ENCODE measurements at places on chromosomes 5 and 9.

DNA sequence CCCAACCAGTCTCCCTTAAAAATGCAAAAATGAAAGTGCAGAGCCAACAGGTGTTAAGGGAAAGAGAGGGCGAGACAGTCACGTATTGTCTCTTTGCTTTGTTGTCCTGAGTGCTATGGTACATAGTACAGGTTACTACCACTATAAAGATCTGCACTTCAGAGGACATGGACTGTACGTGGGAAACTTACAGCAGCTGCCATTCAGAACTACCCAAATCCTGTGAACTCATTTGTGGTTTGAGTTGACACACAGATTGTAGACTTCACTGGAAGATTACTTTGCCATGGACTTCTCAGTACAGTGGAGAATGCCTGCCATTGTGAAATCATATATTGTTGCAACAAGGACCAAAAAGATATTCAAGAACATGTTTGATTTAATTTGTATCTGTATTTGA is 34.8 kb downstream of the FBXO38 start:
- H3K4me1 ChIP-seq = no peaks in the 10 kb centered on the region
- no peak overlapping the region for H3K4me3 ChIP-seq
- no peaks in the 10 kb centered on the region for H3K36me3 ChIP-seq
- no peak for DNase-seq

DNA sequence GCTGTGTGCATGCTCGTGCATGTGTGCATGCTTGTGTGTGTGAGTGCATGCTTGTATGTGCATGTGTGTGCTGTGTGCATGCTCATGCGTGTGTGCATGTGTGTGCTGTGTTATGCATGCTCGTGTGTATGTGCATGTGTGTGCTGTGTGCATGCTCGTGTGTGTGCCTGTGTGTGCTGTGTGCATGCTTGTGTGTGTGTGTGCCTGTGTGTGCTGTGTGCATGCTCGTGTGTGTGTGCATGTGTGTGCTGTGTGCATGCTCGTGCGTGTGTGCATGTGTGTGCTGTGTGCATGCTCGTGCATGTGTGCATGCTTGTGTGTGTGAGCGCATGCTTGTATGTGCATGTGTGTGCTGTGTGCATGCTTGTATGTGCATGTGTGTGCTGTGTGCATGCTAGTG is 30.3 kb upstream of the SH3PXD2B start:
- DNase-seq = no peak
- H3K36me3 ChIP-seq = no peaks in the 10 kb centered on the region
- H3K4me3 ChIP-seq = no peak overlapping the region
- no peaks in the 10 kb centered on the region for H3K27me3 ChIP-seq

GRCh38 chr5:52805615-52806014 is 17.9 kb downstream of the ITGA1 start:
- no peak for DNase-seq
- H3K27me3 ChIP-seq = no peaks in the 10 kb centered on the region
- peaks cover 25% of the 10 kb centered on the region for H3K4me1 ChIP-seq

DNA sequence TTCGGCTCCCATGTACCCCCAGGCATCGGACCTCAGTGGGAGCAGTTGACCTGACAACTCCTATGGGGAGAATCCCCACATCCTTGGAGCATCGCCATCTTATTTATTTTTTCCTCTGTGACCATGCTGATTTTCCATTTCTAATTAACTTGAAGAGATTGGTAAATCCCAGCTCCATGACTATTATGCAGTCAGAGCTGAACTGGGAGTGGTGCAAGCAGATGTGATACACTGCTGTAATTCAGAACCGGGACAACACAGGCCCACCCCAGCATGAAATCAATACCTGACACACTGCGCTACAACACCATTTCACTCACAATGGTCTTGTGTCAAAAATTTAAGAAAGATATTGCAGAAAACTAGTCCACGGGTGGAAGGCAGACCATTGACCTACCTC is 1.0 kb upstream of the TRPM3 start:
- no peaks in the 10 kb centered on the region for H3K4me1 ChIP-seq
- H3K27ac ChIP-seq = no peak overlapping the region
- no peak for DNase-seq
- H3K27me3 ChIP-seq = no peaks in the 10 kb centered on the region
- no peak overlapping the region for H3K4me3 ChIP-seq

DNA sequence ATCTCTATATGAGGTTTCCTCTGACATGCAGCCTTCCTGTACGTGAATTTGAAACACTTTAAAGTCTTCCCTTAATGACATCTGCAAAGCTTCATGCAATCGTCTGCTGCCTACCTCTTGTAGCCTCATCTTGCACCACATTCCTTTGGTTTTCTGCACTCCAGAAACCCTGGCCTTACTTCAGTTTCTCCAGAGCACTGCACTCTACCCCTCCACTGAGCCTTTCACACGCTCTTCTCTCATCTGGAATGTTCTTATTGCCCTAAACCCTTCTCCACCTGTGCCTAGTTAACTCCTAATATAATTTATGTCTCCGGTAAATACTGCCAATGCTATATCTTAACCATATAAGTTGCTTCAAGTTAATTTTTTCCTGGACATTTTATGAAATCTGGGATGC is 168.8 kb upstream of the SLC27A6 start:
- H3K27me3 ChIP-seq = no peaks in the 10 kb centered on the region
- no peak overlapping the region for H3K4me3 ChIP-seq
- H3K27ac ChIP-seq = no peak overlapping the region
- no peaks in the 10 kb centered on the region for H3K4me1 ChIP-seq

DNA sequence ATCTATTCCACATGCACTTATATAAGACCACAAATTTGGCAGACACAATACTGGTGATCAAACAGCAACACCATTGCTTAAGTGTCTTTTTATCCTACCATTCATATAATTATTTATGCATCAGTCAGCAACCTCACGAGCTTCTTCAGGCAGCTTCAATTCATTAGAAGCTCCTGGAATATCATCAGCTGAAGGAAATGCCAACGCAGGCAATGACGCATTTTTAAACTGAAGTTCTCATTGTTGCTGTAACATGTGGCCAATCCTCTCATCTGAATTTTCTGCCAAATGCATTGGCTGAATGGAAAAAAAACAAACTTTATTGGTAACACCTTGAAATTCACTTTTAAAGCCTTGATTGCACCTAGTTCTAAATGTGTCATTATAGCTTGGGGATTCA is 376.4 kb upstream of the RGMB start:
- no peaks in the 10 kb centered on the region for H3K4me1 ChIP-seq
- no peaks in the 10 kb centered on the region for H3K36me3 ChIP-seq
- DNase-seq = no peak
- H3K27ac ChIP-seq = no peak overlapping the region
- H3K27me3 ChIP-seq = no peaks in the 10 kb centered on the region
- no peak overlapping the region for H3K4me3 ChIP-seq

GRCh38 chr5:3092664-3093063 is 341.2 kb upstream of the IRX2 start:
- H3K27ac ChIP-seq = no peak overlapping the region
- no peak overlapping the region for H3K4me3 ChIP-seq
- no peak for DNase-seq
- no peaks in the 10 kb centered on the region for H3K27me3 ChIP-seq

DNA sequence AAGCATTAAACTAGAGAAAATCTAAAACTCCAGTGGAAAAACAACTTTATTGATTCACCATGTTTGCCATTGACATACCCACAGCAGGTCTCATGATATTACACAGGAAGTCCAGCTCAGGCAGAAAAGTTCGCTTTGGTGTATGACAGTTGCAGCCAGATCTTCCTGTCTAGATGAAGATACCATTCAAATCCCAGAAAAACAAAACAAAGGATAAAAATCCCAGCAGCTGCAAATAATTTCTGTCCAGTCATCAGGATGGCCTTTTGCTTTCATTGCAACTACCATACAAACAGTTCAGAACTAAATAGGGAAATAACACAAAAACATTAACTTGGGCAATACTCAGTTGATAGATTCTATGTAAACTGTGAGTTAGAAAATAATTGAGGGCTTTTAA is 136.0 kb upstream of the NREP start:
- no peak for DNase-seq
- no peak overlapping the region for H3K4me3 ChIP-seq
- H3K36me3 ChIP-seq = no peaks in the 10 kb centered on the region
- H3K27ac ChIP-seq = no peak overlapping the region
- H3K4me1 ChIP-seq = no peaks in the 10 kb centered on the region

- H3K4me1 ChIP-seq = no peaks in the 10 kb centered on the region
- H3K27me3 ChIP-seq = no peaks in the 10 kb centered on the region
- no peak for DNase-seq
- H3K27ac ChIP-seq = no peak overlapping the region
- no peak overlapping the region for H3K4me3 ChIP-seq
These were observed 124.9 kb downstream of the FGF1 start for GRCh38 chr5:142561029-142561428.

- DNase-seq = peak; percentile 70
- no peaks in the 10 kb centered on the region for H3K36me3 ChIP-seq
- H3K27me3 ChIP-seq = no peaks in the 10 kb centered on the region
- no peak overlapping the region for H3K4me3 ChIP-seq
- peaks cover 10% of the 10 kb centered on the region for H3K4me1 ChIP-seq
These were observed 14.3 kb upstream of the TIFAB start for GRCh38 chr5:135466178-135467050.

GRCh38 chr5:154316223-154316935 is 125.8 kb downstream of the GALNT10 start:
- H3K36me3 ChIP-seq = no peaks in the 10 kb centered on the region
- H3K27ac ChIP-seq = no peak overlapping the region
- DNase-seq = no peak
- H3K4me1 ChIP-seq = peaks cover 26% of the 10 kb centered on the region
- no peak overlapping the region for H3K4me3 ChIP-seq

- H3K27me3 ChIP-seq = no peaks in the 10 kb centered on the region
- no peaks in the 10 kb centered on the region for H3K36me3 ChIP-seq
- no peaks in the 10 kb centered on the region for H3K4me1 ChIP-seq
- H3K27ac ChIP-seq = no peak overlapping the region
- no peak for DNase-seq
These were observed 154.2 kb upstream of the DAB2 start for GRCh38 chr5:39578887-39579497.

DNA sequence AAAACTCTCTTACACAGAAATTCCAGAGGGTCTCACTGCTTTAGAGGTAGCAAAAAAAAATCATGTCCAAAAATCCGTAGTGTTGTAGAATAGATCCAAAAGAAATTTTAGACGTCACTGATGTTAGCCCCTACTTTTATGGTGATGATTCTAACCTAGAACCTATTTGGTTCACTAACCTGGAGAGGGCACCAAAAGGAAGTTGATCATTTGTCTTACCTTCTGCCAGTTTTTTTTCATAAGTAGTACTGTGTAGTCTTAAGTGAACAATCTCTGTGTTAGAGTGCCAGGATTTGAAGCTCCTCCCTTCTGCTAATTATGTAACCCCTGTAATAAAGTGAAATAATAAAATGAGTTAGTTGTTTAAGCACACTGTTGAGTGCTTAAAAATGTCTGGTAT is 215.2 kb downstream of the SMARCA2 start:
- H3K4me1 ChIP-seq = peaks cover 30% of the 10 kb centered on the region
- H3K36me3 ChIP-seq = no peaks in the 10 kb centered on the region
- no peak overlapping the region for H3K4me3 ChIP-seq
- H3K27ac ChIP-seq = no peak overlapping the region

GRCh38 chr9:131098391-131099101 is 2.2 kb downstream of the AIF1L start:
- H3K4me1 ChIP-seq = peaks cover 14% of the 10 kb centered on the region
- H3K27me3 ChIP-seq = no peaks in the 10 kb centered on the region
- no peak overlapping the region for H3K4me3 ChIP-seq
- DNase-seq = no peak
- no peaks in the 10 kb centered on the region for H3K36me3 ChIP-seq
- no peak overlapping the region for H3K27ac ChIP-seq

DNA sequence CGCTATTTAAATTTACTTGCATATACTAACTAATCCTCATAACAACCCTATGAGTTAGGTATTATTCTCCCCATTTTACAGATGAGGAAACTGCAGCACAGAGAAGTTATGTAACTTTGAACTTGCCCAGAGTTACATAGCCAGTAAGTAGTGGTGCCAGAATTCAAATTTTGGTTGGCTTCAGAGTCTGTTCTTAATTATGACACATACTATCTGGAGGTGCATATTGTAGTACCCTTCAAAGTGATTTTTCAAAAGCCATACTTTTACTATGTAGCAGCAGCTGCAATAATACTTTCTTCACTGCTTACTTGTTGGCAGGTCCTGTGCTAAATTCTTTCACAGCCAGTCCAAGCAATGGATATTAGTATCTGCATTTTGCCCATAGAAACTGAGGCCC is 16.4 kb downstream of the MAN2A1 start:
- no peak overlapping the region for H3K27ac ChIP-seq
- no peak for DNase-seq
- peaks cover 61% of the 10 kb centered on the region for H3K4me1 ChIP-seq
- H3K36me3 ChIP-seq = no peaks in the 10 kb centered on the region
- H3K4me3 ChIP-seq = no peak overlapping the region

DNA sequence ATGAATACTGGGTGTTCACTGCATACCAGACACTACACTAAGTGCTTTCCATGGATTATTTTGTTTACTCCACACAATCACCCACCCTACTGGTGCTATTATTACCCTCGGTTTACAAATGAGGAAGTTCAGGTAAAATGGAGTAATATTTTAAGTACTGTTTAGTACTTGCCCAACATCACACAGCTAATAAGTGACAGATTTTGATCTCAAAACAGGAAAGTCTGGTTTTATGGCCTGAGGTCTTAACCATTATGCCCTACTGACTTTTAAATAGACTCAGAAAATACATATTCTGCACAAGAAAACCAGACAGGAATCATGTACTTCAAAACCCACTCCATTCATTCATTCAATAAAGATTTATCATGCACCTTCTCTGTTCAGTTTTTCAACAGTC is 431.0 kb upstream of the TLE4 start:
- no peaks in the 10 kb centered on the region for H3K36me3 ChIP-seq
- H3K27ac ChIP-seq = no peak overlapping the region
- no peaks in the 10 kb centered on the region for H3K27me3 ChIP-seq

DNA sequence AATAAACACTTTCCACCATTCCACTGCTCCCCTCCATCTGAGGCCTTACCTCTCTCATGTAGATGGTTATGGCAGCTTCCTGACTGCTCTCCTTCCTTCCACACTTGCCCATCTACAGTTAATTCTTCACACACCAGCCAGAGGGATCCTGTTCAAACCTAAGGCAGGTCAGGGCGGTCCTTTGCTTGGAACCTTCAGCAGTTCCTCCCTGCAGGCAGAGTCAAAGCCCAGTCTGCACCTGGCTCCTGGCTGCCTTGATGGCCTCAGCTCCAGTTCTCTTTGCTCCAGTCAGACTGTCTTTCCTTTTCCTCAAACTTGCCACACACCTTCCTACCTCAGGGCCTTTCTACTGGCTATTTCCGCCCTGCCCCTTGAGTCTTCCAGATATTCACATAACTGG is 30.2 kb upstream of the NR3C1 start:
- H3K27me3 ChIP-seq = no peaks in the 10 kb centered on the region
- no peak overlapping the region for H3K4me3 ChIP-seq
- no peaks in the 10 kb centered on the region for H3K36me3 ChIP-seq
- no peak for DNase-seq
- no peak overlapping the region for H3K27ac ChIP-seq

DNA sequence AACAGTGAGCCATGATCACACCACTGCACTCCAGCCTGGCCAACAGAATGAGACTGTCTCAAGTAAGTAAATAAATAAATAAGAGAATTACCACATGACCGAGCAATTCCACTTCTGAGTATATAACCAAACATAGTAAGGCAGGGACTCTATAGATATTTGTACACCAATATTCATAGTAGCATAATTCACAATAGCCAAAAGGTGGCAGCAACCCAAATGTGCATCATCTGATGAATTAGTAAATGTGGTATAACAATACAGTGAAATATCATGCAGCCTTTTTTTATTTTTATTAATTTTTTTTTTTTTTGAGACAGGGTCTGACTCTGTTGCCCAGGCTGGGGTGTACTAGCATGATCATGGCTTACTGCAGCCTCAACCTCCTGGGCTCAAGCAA is 33.1 kb downstream of the ALDH7A1 start:
- H3K27ac ChIP-seq = no peak overlapping the region
- no peak for DNase-seq
- H3K4me3 ChIP-seq = no peak overlapping the region
